Neural crest cell (in vitro differentiated cells): ENCODE measurements at places on chromosomes 6 and 20. TPM values are rescaled to one million over a fixed set of nuclear protein-coding genes. Genes with fewer than 3 reads are reported as not detected.

EFCAB8 gene
- 0.26 TPM in 1 of 2 replicates, not detected in the other for total RNA-seq

MBOAT1 gene
- total RNA-seq, result 11.4 and 12.0 TPM in 2 replicates

INSM1 gene
- 21.7 and 22.6 TPM in 2 replicates for total RNA-seq

CST7 gene
- not detected in 2 replicates for total RNA-seq

HLA-DQB1 gene
- 0.18 and 0.23 TPM in 2 replicates for total RNA-seq

ARG1 gene
- not detected in 2 replicates for total RNA-seq

PDYN gene
- 0.55 and 0.63 TPM in 2 replicates for total RNA-seq

SAMD5 gene
- total RNA-seq, result 1.5 and 1.6 TPM in 2 replicates

GRCh38 chr6:146871611-146872425 lies 273.0 kb downstream of the ADGB start:
- H3K4me1 ChIP-seq, result peaks cover 12% of the 10 kb centered on the region
- H3K27ac ChIP-seq, result no peak overlapping the region
- DNase-seq, result no peak
- no peaks in the 10 kb centered on the region for H3K36me3 ChIP-seq
- no peak overlapping the region for H3K4me3 ChIP-seq

DNA sequence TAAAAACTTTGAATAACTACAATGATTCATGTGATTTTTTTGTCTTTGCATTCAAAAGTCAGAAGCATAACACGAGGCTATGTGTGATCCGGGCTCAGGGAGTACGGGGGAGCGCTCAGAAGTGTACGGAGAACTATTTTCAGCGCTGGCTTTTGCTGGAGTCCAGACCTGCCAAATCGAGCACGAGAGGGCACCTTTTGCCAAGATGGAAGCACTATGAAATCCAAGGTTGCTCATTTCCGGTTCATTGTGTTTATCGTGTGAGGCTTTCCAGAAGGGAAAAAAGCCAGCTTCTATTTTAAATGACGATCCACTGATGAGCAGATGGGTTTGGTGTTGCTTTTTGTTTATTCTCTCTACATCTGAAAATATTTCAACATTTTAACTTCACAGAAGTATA lies 11.3 kb downstream of the RAMACL start:
- DNase-seq, result no peak
- no peak overlapping the region for H3K4me3 ChIP-seq
- peaks cover 25% of the 10 kb centered on the region for H3K4me1 ChIP-seq
- no peak overlapping the region for H3K27ac ChIP-seq

- H3K27me3 ChIP-seq, result peaks cover 12% of the 10 kb centered on the region
- H3K4me3 ChIP-seq, result no peak overlapping the region
- H3K36me3 ChIP-seq, result no peaks in the 10 kb centered on the region
- no peaks in the 10 kb centered on the region for H3K4me1 ChIP-seq
- no peak for DNase-seq
Measured at GRCh38 chr6:169845426-169846285, 94.2 kb downstream of the ERMARD start.

DNA sequence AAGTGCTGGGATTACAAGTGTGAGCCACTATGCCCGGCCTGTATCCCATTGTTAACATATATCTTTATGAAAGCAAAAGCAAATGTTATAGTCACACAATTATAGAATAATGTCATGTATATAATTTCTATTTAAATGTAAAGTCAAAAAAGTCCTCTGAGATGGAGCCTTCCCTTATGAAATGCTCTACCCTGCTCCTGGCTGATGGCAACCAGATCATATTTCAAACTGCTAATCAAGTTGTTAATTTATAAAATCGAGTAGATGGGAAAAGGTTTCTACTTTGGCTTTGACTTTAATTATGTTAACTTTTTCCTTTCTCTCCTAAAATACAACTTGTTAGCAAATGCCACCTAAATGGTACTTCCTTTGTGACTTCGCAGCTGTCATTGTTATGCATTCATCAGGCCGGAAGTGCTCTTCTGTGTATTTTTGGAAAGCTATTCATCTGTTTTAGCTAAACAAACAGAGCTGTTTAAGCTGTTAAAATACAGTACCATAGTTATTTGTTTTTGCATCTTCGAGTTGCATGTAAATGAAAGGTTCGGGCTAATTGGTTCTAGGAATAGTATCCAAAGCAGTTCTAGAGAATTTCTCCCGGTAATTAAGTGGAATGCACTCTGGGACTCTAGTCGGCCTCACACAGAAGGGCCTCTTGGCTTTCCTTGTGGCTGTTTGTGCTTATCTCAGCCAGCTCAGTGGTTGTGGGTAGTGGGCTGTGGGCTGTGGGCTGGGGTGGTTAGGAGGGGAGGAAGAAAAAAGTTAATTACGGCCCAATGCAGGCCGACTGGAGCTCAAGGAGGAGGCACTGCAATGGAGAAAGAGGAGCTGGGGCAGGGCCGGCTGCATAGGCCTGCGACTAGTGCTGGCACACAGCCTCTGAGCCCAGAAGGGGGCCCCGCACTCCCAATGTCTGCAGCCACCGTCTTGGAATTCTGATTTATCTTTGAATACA lies 34.8 kb downstream of the SLC35D3 start:
- H3K27me3 ChIP-seq, result no peaks in the 10 kb centered on the region
- no peak for DNase-seq
- H3K36me3 ChIP-seq, result no peaks in the 10 kb centered on the region
- peaks cover 17% of the 10 kb centered on the region for H3K4me1 ChIP-seq

DNA sequence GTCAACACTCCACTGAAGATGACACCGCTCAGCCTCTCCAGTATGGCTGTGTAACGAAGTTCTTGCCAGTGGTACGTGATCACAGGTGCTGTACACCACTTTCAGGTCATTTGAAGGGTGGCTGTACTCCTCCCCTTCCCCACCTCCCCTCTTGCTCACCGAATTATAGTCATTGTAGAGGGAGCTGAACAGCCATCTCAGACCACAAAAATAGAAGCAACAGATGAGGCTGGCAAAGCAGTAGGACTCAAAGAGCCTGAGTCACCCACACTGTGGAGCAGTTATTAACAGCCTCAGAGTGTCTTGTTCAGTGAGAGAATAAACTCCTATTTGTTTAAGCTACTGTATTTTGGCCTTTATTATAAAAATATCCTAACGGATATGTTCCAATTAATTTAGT lies 192.5 kb upstream of the MCHR2 start:
- no peak for DNase-seq
- peaks cover 35% of the 10 kb centered on the region for H3K4me1 ChIP-seq
- no peak overlapping the region for H3K4me3 ChIP-seq
- H3K27me3 ChIP-seq, result no peaks in the 10 kb centered on the region

- H3K4me1 ChIP-seq, result peaks cover 31% of the 10 kb centered on the region
- no peak overlapping the region for H3K27ac ChIP-seq
- H3K27me3 ChIP-seq, result no peaks in the 10 kb centered on the region
- H3K4me3 ChIP-seq, result peak overlapping the region; percentile 70
Measured at GRCh38 chr20:58388028-58388601, 914 bp upstream of the VAPB start.

DNA sequence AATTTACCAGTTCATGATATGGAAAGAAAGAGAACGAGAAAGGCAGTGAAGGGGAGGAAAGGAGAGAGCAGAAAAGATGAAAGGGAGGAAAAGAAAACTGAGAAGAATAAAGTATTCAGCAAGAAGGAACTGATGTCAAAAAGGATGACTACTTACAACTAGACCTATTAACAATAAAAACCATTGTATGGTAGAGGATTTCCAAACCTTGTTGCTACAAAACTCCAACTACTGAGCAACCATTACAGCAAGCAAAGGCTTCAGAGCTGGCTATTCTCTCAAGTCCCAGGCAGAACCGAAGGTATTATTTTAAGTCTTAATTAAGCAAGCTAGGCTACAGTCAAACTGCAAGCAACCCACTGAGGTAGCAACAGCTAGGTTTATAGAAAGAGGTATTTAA lies 142.2 kb downstream of the BTBD9 start:
- H3K27me3 ChIP-seq, result no peaks in the 10 kb centered on the region
- no peak for DNase-seq
- no peak overlapping the region for H3K4me3 ChIP-seq
- H3K27ac ChIP-seq, result no peak overlapping the region
- peaks cover 22% of the 10 kb centered on the region for H3K4me1 ChIP-seq

DNA sequence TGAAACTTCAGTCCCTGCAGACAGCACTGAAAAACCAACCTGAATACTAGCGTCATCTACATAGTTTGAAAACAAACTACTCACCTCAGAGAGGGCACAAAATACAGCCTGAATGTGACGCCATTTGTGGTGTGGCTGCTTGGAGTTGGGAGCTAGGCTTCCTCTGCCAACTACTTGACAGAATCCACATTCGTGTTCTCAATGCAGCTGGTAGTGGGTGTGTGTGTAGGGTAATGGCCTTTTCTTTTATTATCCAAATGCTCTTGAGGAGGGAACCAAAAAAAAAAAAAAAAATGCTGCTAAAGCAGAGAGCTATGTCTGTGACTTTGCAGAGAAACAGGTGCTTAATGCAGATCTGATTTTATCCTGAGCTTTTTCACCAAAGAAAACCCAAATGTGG lies 207.8 kb downstream of the OTOR start:
- no peak for DNase-seq
- H3K27me3 ChIP-seq, result peaks cover 3% of the 10 kb centered on the region
- H3K36me3 ChIP-seq, result no peaks in the 10 kb centered on the region
- no peak overlapping the region for H3K4me3 ChIP-seq

DNA sequence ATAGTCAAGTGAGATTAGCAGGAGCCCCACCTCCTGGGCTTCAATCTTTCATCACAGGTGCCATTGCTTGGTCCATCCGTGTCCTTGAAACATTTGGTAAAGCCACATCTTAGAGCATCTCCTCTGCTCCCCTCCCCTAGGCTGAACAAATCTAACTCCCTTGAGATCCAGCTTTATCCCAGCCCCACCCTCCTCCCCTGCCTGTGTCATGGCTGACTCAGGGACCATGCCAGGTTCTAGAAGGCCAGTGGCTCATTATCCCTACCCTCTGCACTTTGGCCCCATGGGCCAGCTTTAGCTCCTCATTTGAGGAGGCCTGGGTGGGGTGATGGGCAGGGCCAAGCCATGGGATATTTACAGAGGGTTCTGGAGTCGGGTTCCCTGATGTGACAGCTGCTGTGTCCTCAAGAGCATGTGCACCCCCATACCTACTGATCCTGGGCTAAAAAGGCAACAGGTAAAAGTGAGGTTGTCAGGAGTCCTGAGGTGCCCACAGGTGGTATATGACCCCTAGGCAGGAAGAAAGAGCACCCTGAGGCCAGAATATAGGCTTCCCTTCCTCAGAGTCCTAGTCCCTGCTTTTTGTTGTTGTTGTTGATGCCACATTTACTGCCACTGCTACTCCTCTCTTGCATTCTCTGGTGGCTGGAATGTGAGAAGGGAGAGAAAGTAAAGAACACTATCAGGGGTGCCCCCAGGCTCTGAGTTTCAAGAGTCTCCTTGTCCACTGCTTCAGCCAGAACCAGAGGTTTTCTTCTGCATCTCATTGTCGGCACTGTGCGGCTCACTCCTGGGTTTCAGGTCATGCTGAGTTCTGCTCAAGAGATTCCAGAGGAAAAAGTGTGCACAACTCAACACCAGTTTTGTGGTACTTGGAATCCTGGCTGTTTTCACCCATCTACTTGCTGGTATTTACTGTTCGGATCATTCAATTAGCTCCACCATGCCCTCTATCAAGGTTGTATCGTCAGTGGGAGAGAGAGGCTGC lies 228.4 kb downstream of the LRFN2 start:
- no peaks in the 10 kb centered on the region for H3K36me3 ChIP-seq
- DNase-seq, result no peak
- H3K27ac ChIP-seq, result no peak overlapping the region
- no peak overlapping the region for H3K4me3 ChIP-seq

- peaks cover 3% of the 10 kb centered on the region for H3K36me3 ChIP-seq
- H3K4me3 ChIP-seq, result no peak overlapping the region
- no peak overlapping the region for H3K27ac ChIP-seq
- H3K4me1 ChIP-seq, result no peaks in the 10 kb centered on the region
- no peaks in the 10 kb centered on the region for H3K27me3 ChIP-seq
Measured at GRCh38 chr20:36756496-36756895, 10.6 kb upstream of the NDRG3 start.

DNA sequence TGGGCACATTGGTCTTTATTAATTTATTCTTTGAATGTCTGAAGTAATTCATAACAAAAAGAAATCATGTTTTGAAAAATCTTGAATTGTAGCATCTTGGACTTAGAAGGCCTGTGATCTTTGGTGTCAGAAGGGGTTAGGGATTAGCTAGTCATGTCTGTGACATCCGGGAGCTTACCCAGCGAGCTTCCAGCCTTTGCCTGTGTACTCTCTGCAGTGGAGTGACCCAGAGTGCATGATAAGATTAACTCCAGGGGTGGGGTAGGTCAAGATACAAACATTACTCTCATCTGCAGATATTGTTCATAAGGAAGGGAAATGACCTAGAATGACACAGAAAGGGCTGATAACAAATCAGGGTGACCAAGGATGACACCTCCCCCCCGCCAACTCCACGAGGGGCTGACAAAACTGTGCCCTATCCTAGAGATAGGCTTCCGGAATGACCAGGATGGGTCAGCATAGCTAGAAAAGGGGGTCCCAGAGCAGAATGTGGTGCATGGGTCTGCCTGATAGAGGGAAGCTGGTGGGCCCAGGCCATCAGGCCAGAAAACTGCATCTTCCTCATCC lies 56.6 kb upstream of the BLCAP start:
- no peak overlapping the region for H3K4me3 ChIP-seq
- peaks cover 44% of the 10 kb centered on the region for H3K27me3 ChIP-seq
- no peak for DNase-seq
- no peaks in the 10 kb centered on the region for H3K36me3 ChIP-seq
- no peak overlapping the region for H3K27ac ChIP-seq

DNA sequence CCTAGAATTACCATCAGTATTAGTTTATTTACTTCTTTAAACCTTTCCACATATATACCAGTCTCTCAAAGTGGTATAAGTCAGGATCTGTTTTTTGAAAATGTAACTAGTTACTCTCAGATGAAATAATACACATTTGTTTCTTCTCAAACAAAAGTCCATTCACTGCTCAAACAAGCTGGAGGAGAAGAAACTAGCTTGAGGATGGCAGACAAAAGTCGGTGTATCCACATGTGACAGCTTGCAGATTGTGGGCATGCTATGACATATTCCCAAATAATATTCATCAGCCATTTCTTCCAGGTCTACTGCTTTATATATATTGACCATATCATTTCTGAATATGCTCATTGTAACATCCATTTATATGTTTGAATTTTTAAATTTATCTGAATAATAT lies 197.4 kb upstream of the KCNQ5 start:
- H3K4me1 ChIP-seq, result no peaks in the 10 kb centered on the region
- H3K27me3 ChIP-seq, result no peaks in the 10 kb centered on the region
- no peak overlapping the region for H3K4me3 ChIP-seq
- H3K36me3 ChIP-seq, result no peaks in the 10 kb centered on the region

DNA sequence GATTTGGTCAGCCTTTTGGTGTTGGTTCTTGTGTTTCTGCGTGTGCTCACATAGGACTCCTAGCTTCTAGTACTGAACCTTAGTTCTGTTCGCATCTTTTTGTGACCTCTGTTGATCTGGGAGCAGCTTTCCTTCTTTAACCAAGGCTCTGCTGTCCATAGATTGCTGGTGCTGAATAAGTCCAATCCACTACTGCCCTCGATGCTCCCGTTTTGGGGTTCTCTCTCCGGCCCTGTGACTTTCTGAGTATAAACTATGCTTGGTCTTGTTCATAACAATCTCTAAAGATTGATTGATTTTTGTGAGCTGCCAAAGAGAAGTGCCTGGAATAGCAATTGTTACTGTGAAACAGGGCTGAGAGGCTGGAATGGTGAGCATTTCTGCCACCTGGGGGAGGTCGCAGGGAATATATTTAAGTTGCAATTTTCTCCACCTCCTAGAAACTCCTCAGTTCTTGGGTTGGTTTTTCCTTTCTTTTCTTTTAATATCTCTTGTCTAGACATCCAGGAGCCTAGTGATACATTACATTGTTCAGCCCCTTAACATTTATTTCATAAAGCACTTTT lies 422.9 kb upstream of the CHD6 start:
- no peak overlapping the region for H3K4me3 ChIP-seq
- H3K27me3 ChIP-seq, result peaks cover 36% of the 10 kb centered on the region
- no peak for DNase-seq
- H3K27ac ChIP-seq, result no peak overlapping the region
- H3K36me3 ChIP-seq, result no peaks in the 10 kb centered on the region

GRCh38 chr6:152316024-152316423 lies 321.1 kb downstream of the SYNE1 start:
- no peak overlapping the region for H3K4me3 ChIP-seq
- no peak overlapping the region for H3K27ac ChIP-seq
- H3K4me1 ChIP-seq, result peaks cover 8% of the 10 kb centered on the region
- DNase-seq, result no peak
